ENCODE measurements at places on chromosomes 4 and X.

DNA sequence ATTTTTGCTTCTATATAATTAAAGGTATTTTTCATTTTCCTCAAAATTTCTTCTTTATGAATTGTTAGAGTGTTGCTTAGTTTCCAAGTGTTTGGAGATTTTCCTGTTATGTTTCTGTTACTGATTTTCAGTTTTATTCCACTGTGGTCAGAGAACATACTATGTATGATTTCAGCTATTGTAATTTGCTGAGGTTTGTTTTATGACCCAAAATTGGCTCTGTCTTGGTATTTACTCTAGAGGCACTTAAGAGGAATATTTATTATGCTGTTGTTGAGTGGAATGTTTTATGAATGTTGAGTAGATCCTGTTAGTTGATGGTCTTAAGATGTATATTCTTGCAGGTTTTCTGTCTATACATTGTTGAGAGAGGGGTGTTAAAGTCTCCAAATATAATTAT, 263.5 kb downstream of the PABPC4L start:
- ATAC-seq: no peak

DNA sequence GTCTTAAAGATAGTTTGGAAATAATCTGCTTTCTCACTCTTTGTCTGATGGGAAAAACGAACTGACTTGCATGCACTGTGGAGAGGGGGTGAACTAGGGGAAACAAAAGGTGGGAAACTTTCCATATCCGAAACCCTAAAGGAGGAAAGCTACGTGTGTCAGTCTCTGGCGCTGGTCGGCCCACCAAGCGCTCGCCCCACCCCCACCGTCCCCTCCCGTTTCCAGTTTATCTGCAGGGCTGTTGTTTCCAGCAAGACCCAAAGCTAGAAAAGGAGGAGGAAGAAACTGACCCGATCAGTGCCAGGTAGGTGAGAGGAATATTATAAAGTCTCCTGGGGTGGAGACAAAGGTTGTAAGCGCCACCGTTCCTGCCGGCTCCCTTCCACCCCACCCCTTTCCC, 552 bp downstream of the TCEAL9 start:
- peak; percentile 53 for ATAC-seq

GRCh38 chr4:128782076-128782715, 27.3 kb upstream of the JADE1 start:
- no peak for ATAC-seq

DNA sequence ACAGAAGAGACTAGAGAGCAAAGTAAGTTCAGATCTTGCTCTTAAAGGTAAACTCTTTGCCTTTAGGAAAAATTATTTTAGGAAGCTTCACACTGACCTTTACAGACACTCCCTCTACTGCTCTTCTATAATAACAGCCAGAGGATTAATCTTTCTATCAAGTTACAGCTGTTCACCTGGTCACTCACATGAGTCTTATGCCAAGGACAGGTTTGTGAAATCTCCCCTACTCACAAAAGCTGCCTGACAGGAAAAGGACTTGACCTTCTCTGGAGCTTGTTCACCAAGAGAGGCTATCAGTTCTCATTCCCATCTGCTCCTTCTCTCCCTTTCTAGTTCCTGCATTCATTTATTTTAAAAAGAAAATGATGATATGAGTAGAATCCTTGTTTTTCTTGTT, 117.3 kb downstream of the C4orf51 start:
- no peak for ATAC-seq

DNA sequence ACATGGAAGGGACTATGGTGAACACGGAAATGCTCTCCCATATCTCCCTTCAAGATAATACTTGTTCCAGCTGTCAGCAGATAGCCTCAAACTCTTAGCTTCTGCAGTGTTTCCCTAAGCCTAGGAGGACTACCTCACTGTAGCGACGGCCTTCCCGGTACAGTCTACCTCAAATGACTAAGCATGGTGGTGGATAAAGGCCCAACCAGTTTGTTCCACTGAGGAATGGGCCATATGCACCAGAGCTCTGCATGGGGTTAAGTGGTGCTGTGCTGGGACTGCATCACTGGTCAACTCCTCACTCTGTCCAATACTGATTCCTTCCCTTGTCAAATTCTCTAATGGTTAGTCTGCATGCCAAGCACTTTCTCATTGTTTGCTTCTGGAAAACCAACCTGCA, 119.6 kb upstream of the GNPDA2 start:
- ATAC-seq: no peak

- no peak for ATAC-seq
Measured at GRCh38 chrX:95733426-95733825, 951.2 kb upstream of the DIAPH2 start.

DNA sequence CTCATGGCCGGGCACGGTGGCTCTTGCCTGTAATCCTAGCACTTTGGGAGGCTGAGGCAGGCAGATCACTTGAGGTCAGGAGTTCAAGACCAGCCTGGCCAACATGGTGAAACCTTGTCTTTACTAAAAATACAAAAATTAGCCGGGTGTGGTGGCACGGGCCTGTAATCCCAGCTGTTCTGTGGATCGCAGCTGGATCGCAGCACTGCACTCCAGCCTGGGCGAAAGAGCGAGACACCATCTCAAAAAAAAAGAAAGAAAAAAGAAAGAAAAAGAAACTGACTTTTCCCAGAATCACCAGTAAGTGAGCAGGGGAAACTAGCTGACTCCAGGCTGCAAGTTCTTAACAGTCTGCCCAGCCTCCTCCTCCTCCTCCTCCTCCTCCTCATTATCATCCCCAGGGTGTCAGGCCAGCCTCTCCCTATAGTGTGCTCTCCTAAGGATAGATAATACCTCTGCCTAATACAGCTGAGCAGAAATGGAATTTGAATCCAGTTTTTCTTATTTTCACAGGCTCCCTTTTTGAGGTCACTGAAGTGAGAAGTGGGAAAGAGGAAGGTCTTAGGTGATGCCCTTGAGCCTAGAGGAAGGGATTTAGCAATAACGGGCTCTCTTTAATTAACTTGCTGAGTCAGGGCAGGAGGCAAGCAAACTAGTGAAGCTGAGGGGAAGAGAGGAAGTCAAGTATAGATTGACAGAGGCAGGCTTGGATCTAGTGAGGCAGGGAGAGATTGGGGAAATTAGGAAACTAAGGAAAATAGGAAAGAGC, 11.8 kb upstream of the ELF2 start:
- ATAC-seq: no peak

DNA sequence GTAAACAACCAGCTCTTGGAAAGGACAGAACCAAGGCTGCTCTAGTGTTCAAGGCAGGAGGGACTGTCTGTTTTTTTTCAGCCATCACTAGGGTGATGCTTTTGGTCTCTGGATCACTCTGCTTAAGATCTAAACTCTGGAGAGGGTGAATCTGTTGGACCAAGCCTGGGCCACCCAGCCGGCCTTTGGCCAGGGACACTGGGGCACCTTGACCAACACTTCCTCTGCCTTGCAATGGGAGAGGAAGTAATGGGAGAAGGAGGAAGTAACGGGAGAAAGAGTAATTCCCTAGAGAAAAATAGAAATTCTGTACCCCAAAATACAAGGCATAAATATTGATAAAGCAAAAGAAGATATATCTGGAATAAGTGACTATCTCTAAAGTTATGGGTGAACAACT, 12.9 kb downstream of the CHRNA9 start:
- no peak for ATAC-seq

DNA sequence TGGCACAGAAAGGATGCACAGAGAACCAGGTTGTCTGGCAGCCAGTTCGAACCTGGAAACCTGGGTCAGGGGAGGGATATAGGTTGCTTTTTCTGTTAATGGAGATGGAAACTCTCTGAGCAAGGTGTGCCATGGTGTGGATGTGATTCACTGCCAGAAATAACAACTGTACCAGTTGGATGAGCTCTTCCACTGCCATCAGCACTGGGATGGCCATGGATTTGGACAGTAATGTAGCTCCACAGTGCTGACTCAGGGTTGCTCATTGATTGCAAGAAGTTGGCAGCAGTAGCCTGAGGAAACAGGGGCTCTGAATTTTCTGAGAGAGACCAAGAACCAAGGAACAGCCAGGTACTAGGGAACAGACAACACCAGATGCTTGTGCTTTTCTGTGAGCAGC, 33.8 kb downstream of the PNMA5 start:
- ATAC-seq: no peak

- ATAC-seq: peak; percentile 61
Measured at GRCh38 chr4:113539408-113539807, 222.1 kb downstream of the CAMK2D start.

- ATAC-seq: no peak
Measured at GRCh38 chr4:138588501-138588900, 346.4 kb upstream of the SLC7A11 start.

- ATAC-seq: no peak
Measured at GRCh38 chrX:40570346-40571093, 10.2 kb upstream of the ATP6AP2 start.

DNA sequence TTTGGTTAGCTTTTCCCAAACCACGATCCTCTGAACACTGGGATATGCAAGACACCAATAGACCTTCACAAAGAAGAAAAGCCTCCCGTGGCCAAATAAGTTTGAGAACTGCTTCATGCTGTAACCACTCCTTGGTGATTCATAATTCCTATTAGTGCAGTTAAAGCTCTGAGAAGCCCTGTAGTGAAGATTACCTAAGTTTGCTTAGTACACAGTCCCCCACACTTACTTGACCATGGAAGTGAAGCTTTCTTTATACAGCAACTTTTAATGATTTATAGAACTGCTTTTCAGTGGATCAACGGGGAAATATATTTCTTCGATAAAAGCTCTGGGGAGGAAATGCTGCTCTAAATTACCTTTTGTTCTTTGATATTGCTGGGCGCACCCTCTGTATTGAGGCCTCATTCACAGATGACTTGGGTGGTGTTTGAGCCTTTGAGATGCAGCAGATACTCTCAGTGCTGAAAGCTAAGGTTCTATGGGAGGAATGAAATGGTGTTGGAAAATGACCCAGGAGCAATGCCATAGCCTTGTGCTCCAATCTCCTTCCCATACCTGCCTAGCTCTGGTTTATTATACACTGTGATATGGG, 67.4 kb downstream of the CBLL2 start:
- ATAC-seq: no peak

- ATAC-seq: no peak
Measured at GRCh38 chr4:86818211-86818610, 31.0 kb downstream of the SLC10A6 start.

- ATAC-seq: no peak
Measured at GRCh38 chr4:10534820-10535219, 77.6 kb upstream of the ZNF518B start.

DNA sequence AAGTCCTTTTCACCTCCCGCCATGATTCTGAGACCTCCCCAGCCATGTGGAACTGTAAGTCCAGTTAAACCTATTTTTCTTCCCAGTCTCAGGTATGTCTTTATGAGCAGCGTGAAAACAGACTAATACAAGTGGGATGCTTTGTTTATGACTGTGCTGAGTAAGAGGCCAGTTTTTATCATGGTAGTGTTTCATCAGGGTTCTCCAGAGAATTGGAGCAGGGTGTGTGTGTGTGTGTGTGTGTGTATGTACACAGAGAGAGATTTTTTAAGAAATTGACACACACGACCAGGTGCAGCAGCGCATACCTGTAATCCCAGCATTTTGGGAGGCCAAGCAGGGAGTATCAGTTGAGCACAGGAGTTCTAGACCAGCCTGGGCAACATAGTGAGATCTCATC, 34.6 kb upstream of the SLC2A9 start:
- ATAC-seq: no peak

DNA sequence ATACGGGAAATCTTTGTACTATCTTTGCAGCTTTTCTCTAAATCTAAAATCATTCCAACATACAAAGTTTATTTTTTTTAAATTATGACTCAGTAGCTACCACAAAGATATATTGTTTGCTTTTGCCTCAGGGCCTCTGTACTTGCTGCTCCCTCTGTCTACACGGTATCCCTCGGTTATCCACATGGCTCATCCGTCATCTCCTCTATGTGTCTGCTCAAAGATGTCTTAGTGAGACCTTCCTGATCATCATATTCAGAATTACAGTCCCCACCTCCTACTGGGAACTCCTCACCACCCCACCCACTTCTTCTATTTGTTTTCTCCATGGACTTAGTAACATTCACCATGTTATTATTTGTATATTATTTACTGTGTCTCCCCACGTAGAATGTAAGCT, 107.8 kb downstream of the PARM1 start:
- ATAC-seq: no peak

- ATAC-seq: no peak
Measured at GRCh38 chr4:163875327-163875726, 380.8 kb downstream of the TMA16 start.

DNA sequence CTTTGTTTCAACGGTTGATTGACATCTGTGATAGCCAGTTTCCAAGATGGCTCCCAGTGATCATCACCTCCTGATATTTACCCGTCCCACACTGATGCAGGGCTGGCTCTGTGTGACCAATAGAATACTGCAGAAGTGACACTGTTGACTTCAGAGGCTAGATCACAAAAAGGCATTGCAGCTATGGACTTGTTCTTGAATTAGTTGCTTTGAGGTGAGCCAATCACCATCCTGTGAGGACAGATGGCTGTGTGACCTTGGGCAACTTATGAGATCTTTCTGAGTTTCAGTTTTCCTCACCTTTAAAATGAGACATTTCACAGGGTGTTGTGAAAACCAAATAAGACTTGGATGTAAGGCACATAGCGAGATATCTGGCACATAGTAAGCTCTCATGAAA, 1.8 kb upstream of the GPR82 start:
- no peak for ATAC-seq

DNA sequence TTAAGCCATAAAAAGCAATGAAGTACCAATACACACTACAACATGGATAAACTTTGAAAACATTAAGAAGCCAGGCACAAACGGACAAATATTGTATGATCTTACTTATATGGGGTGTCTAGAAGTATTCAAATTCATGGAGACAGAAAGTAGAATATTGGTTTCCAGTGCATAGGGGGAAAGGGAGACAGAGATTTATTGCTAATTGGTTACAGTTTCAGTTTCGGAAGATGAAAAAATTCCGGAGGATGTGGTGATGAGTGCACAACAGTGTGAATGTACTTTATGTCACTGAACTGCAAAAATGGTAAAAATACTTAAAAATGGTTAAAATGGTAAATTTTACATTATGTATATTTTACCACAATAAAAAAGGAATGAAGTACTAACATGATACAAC, 5.1 kb upstream of the PRDX4 start:
- ATAC-seq: no peak

DNA sequence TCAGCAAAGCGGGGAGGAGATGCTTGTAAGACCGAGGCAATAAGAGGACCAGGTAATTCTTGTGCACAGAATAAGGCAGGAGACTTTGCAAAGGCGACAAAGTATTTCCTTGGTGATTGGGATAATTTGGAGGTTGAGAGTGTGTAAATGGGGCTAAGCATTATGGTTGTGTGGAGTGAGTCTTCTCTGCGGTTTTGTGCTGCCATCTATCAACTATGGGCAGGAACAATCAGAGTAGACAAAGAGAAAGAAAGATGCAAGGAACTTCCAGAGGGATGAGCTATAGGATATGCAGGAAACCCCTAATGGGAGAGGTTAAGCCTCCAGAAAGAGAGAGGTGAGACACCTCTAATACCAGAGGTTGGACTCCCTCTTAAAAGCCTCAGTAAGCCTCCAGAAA, 339.8 kb downstream of the PAPSS1 start:
- ATAC-seq: peak; percentile 72

- no peak for ATAC-seq
Measured at GRCh38 chr4:114494246-114494803, 104.3 kb upstream of the UGT8 start.

All from SK-N-SH treated with all-trans-retinoic acid at 6 μM for 48 hours (cell line).